Stimulated activated CD8-positive, alpha-beta memory T cell treated with anti-CD3 and anti-CD28 coated beads, Interleukin-7, amount 100 ng/mL, for 24 hours (primary cell): ENCODE measurements at places on chromosomes 4 and X.

DNA sequence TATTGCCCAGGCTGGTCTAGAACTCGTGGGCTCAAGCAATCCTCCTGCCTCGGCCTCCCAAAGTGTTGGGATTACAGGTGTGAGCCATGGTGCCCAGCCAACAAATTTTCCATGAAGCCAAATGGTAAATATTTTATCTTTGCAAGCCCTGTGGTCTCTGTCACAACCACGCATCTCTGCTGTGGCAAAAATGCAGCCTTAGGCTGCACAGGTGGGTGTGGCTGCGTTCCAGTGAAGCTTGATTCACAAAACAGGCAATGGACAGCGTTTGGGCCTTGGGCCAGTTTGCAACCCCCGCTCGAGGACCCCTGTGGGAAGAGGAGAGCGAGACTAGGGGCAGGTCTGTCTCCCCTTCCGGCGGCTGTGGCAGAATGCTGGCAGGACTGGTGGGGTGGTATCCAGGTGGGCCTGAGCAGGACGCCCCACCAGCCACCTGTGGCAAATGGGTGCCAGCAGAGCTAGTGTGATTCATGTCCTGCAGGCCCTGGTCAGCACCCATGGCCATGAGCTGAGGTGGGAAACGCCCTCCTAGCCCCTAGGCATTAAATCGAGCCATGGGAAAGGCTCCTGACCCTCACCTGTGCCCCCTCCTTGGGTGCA is 19.7 kb downstream of the HTRA3 start:
- no peak for DNase-seq

GRCh38 chr4:88457307-88458103 is 586 bp downstream of the HERC5 start:
- DNase-seq = no peak

- DNase-seq = no peak
Observed at GRCh38 chr4:73725510-73725909, 14.9 kb upstream of the CXCL8 start.

- no peak for DNase-seq
Observed at GRCh38 chrX:18160369-18160768, 60.3 kb downstream of the BEND2 start.

DNA sequence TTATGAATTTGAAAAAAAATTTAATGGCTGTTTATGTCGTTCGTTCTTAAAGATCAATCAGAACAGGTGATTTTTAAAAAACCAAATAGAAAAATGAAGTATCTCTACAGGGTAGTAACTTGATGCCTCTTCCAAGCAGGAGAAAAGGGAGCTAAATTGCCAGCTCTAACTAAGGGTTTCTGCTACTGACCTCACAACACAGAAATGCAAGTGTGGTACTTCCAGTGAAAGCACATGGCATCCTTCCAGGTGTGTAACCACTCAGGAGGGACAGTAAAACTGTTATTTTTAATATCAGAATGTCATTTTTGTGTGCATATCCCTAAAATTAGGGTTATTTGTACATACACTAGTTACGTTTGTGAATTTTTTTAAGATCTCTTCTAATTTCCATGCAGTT is 116.8 kb upstream of the ZCCHC13 start:
- no peak for DNase-seq

GRCh38 chr4:168908093-168908492 is 102.0 kb downstream of the CBR4 start:
- no peak for DNase-seq

DNA sequence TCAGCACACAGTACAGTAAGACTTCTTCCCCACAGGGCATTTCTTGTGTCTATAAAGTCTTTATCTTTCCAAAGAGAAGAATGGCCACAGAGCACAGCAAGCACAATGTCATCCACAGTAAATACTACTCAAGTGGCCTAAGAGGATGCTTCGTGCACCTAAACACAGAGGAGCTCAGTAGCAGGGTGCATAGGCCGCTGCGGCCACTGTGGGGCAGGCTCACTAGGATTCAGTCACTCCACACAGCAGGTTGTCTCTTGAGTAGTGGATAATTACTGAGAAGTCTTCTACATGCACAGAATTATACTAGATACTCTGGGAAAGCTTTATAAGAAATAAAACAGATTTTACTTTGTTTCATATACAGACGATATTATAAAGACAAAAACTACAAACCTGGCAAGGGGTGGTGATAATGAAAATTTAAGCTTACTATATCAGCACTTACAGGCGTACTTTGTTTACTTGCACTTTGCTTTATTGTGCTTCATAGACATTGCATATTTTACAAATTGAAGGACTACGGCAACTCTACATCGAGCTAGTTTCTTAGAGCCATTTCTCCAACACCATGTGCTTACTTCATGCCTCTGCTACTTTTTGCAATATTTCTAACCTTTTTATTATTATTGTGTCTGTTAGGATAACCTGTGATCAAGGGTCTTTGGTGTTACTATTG is 78.5 kb downstream of the PRDM5 start:
- no peak for DNase-seq

DNA sequence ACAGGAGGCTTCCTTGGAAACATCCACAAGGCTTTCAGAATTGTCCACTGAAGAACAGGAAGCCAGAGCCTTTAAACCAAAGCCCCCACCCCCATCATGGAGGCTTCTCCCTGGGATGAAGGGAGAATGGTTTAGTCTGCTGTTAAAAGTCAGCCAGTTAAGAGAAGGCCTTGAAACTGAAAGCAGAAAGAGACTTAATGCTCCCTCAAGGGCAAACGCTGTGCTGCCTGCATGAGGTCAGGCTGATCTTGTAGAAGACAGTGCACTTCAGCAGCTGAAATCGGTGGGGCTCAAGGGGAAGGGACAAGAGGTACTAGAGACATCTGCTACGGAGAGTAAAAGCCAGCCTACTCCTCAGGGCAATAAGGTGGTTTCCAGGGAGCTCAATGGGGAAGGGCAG is 69.0 kb downstream of the HPRT1 start:
- DNase-seq = no peak

DNA sequence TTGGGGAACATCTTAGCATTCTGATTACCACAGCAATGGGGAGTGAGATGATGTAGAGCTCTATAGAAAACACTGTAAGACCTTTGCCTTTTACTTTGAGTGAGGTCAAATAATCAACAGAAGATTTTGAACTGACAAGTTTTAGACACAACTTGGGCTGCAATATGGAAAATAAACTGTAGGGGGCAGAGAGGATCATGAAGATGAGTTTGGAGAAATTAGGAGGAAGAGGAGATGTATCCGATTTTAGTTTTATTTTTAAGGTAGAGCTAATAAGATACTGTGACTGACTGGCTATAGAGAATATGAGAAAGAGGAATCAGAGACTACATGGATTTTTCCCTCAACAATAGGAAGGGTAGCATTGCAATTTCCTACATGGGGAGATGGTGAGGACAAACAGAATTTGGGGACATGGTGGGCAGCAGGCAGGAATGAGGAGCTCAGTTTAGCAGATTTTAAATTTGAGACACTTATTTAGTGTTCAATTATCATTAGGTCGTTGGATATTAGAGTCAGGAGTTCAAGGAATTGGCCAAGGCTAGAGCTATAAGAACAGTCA is 563.1 kb downstream of the INPP4B start:
- no peak for DNase-seq

- no peak for DNase-seq
Observed at GRCh38 chrX:15674514-15674840, 9.9 kb upstream of the CLTRN start.

GRCh38 chr4:10584042-10584441 is 100.5 kb downstream of the CLNK start:
- DNase-seq = no peak

- no peak for DNase-seq
Observed at GRCh38 chrX:148600131-148600530, 99.7 kb downstream of the AFF2 start.

GRCh38 chrX:97895751-97896150 is 1012.0 kb downstream of the RPA4 start:
- DNase-seq = no peak

- DNase-seq = no peak
Observed at GRCh38 chr4:139167774-139168444, 9.1 kb downstream of the ELF2 start.

GRCh38 chrX:125646195-125646594 is 326.5 kb downstream of the TEX13C start:
- no peak for DNase-seq

- DNase-seq = no peak
Observed at GRCh38 chr4:93199492-93199891, 629.1 kb upstream of the ATOH1 start.

GRCh38 chr4:48879561-48880442 is 26.8 kb downstream of the OCIAD2 start:
- no peak for DNase-seq

DNA sequence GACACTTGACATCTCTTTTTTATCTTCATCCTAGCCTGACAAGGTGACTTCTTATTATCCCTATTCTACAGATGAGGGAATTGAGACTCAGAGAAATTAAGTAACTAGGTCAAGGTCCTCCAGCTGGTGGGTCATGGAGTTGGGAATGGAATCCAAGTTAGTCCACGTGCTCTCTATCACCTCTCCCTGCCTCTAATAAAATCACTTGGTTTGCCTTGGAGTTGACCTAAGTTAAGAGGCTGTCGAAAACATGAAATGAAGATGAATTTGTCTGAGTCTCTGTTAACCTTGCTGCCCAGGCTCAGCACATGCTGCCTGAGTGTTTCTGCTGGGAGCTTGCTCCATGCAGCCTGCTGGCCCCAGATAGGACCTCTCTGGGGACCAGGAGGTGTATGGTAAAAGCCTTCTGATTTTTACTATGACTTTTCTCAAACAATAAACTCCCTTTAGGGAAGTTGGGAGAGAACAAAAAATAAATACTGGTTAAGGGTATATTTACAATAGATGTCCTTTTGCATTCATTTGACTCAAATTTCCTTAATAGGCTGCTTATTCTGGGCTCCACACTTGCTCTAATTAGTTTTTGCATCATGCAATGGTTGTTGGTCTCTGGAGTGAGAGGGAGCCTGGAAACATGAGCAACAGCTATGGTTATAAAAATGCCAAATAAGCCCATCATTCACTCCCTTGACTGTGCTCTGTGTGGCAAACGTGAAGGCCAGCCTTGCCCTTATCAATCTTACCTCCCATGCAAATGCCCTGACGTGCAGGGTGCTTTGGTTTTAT is 61.6 kb upstream of the DHX15 start:
- DNase-seq = no peak

- DNase-seq = no peak
Observed at GRCh38 chr4:6695660-6696610, 2.3 kb downstream of the S100P start.

GRCh38 chrX:12891915-12892506 is 14.4 kb upstream of the TLR8 start:
- DNase-seq = no peak
